Motor neuron (in vitro differentiated cells): ENCODE measurements at places on chromosomes 11 and 22. TPM values are rescaled to one million over a fixed set of nuclear protein-coding genes. Genes with fewer than 3 reads are reported as not detected.

- no peak for ATAC-seq
These were observed 825.7 kb downstream of the FAM181B start for GRCh38 chr11:81907996-81908395.

DNA sequence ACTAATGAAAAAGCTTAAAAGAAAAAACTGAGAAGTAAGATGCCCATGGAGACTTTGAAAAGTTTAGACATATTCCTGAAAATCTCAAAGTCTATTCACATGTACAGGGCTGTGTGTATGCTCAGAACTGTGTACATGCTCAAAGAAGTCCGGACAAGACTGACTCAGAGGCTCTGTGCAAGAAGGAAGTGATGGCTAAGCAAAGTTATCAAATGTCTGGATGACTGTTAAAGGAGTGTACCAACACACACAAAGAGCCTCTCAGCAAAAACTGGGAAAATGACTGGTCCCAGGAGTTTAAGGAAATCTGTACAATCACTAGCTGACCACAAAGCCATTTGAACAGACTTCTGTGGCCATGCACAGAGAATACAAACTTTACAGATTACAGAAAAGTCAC is 33.1 kb upstream of the ARHGAP32 start:
- ATAC-seq: no peak

DNA sequence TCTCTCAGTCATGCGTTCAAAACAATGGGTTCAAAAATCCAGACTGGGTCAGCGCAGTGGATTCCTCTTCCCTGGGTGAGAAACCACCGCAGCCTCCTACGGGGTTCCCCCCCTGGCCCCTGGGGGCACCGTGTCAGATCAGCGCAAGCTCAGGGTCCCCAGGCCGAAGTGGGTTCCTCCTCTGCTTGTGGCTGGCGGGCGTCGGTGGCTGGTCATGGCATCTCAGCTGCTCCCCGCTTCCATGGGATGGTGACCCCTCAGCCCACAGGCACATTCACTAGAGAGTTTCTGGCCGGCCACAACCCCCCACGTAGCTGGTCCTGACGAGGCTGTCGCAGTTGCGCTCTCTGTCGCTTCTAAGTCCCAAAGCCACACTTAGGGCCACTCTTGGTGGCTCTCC is 389.8 kb downstream of the TBC1D22A start:
- ATAC-seq: no peak

GRCh38 chr11:14393889-14394288 is 34.9 kb upstream of the RRAS2 start:
- ATAC-seq: no peak

GRCh38 chr11:81869351-81870065 is 864.2 kb downstream of the FAM181B start:
- no peak for ATAC-seq

GRCh38 chr11:47766509-47767227 is 473 bp downstream of the FNBP4 start:
- no peak for ATAC-seq

GRCh38 chr22:44023404-44024287 is 456 bp upstream of the PARVB start:
- peak; percentile 82 for ATAC-seq

DNA sequence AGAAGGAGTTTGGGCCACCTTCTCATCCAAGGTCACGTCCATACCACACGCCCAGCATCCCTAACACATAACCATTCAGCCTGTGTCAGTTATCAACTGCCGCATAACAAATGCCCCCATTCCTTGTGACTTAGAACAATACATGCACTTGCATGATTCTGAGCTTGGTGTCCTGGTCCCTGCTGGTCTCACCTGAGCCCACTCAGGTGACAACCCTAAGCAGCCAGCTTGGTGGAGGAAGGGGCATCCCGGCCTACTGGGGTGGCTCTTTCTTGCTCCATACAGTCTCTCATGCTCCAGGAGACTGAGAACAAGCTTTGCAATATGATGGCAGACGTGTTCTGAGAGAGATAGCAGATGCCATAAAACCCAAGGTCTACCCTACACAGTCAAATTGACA is 1276.9 kb downstream of the TBC1D22A start:
- ATAC-seq: no peak

GRCh38 chr11:94895971-94896370 is 77.4 kb downstream of the CWC15 start:
- no peak for ATAC-seq

DNA sequence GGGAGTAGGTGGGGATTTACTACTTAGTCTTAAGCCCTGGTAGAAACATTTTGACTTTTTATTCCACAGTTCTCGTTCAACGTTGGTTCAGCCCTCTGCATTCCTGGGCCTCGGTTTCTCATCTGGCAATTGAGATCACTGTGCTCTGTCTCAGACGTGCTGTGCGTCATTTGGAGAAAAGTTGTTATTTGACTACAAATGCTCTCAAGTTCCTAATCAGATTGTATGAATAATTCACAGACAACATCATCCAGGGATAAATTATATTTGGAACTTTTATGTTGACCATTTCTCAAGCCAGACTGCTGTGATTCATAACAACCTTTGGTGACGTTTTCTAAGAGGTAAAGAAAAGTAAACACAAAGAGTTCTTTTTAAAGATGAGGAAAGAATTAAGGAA is 69.2 kb downstream of the BLID start:
- no peak for ATAC-seq

DNA sequence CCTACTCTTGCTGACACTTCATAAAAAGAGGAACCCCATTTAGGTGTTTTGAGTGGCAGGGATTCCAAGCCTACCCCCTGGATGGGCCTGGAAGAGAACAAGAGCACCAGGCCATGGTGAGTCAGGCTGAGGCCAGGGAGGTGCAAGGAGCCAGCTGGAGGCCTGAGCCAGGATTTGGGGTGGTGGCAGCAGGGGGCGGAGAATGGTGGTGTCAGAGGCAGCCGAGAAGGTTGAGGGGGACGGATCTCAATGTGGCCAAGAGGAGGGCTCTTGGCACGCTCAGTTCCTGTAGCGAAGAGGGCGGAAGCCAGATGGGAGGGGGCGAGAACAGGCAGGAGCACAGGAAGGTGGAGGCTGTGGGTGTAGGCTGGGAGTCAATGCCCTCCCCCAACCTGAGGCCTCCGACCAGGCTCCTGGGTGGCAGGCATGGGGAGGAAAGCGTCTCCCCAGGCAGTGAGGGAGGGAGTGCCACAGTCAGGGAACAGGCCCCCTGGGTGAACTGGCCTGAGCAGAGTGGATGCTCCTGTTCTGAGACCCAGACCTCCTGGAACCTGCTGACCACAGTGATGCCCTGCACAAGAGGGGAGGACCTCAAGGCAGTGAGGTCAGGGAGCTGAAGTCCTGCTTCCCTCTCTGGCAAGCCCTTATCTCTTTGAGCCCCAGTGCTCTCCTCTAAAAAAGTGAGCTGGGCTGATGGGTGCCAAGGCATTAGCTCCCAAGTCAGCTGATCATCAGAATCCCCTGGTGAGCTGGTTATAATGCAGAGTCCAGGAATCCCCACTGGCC is 13.9 kb downstream of the RTN4RL2 start:
- ATAC-seq: no peak

DNA sequence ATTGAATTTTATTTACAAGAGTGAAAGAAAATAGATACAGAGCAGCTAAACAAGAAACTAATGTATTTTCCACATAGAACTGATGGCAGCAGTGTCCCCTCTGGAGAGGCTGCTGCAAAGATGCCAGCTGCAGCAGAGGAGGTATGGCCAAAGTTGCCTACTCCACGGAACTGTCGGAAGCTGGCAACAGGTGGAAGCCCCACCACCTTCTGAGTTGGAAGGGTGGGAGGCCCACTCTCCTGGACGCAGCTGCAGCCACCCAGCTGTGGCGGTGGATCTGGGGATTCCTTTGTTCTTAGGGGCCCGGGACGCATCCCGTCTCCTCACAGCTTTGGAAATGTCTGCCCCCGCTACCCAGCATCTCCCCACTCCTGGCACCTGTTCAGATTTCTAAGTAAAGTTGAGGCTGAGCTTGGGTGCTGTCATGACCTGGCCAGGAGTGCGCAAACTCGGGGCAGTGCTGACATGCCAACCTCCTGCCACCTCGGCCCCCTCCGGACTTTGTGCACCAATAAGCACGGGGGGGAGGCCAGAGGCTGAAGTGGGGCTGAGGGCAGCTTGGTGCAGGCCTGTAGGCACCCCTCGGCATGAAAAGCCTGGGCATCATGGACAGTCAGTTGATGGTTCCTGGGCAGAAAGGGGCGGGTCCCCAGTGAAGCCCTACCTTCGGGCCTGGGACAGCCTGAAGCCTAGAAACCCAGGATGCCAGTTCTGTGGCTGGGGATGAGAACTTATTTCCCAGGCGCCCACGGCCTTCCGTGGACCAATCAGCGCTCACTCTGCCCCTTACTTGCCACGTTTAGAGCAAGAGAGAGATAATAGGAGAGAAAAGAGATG is 1071.4 kb downstream of the JRKL start:
- no peak for ATAC-seq

- no peak for ATAC-seq
These were observed 44.8 kb downstream of the SLN start for GRCh38 chr11:107666911-107667613.

- ATAC-seq: no peak
These were observed 20.0 kb downstream of the APLNR start for GRCh38 chr11:57217053-57217452.

DNA sequence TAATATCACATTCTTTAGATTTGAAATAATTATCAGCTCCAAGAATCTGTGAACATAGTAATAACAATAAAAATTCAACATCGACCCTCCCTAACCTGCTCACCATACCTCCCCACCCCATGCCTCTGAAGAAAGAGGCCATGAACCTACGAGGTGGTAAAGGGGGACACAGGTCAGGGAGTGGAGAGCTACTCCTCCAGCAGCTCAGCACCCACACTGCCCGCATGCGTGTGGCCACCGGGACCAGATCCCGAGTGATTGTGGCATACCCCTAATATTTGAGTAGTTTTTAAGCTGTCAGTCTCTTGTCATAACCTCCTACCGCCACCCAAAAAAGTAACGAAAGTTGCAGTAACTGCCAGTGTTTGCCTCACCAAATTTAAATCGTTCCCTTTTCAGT is 16.8 kb upstream of the ADSL start:
- no peak for ATAC-seq

- ATAC-seq: peak; percentile 90
These were observed 1335.0 kb downstream of the BRD1 start for GRCh38 chr22:48492366-48493320.

OR10A2 gene
- total RNA-seq: 0.56 and 1.1 TPM in 2 replicates

PHF21B gene
- total RNA-seq: 2.2 and 7.3 TPM in 2 replicates

SAA2 gene
- not detected in 2 replicates for total RNA-seq

OLFML1 gene
- 66.4 and 91.8 TPM in 2 replicates for total RNA-seq
